EH (cell line): ENCODE measurements at places on chromosomes 16 and 17.

DNA sequence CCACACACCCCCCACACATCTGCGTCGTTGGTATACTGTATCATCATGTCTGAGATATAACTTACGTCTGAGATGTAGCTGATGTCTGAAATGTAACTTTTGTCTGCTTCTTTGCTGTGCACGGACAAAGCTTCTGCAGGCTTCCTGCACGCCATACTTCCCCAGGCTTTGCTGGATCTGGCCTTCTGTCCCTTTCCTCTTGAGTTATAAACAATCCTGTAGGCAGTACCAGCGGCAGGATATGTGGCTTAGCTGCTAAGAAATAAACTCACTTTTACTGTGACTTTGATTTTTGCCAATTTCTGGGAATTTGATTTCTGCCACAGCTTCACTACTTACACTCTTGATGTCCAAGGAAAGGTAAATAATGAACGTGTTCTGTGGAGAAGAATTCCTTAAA is 184.4 kb downstream of the RPTOR start:
- DNase-seq: no peak

DNA sequence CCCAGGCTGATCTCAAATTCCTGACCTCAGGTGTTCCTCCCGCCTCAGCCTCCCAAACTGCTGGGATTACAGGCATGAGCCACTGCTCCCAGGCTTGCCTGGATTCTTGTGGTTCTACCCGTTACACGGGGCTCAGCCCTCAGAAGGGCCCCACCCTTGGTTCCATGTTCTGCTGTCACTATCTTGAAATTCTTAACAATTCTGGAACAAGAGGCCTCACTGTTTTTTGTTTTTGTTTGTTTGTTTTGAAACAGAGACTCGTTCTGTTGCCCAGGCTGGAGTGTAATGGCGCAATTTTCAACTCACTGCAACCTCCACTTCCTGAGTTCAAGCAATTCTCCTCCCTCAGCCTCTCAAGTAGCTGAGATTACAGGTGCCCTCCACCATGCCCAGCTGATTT is 96.6 kb downstream of the CACNG3 start:
- no peak for DNase-seq

DNA sequence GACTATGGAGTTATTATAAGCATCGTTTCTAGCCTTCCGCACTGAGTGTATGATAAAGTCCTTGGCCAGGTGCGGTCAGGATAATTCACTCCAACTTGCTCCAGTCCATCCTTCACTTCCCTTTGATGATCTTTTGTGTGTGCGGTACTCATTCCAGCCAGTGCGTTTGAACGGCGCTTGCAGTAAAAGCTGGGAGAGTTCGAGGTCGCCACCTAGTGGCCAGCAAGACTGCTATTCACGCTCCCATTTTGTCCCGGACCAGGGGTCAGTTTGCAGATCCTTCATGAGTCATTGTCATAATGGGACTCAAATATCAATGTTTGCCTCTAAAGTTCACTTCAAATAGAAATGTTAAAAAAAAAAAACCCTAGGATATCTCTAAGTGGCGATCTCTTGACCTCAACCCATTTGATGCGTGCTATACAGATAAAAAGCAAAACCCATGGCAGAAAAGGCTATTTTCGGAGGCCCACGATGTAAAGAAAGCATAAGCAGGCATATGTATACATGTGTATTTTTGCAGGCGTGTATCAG is 417.1 kb downstream of the TMEM114 start:
- DNase-seq: peak; percentile 16

DNA sequence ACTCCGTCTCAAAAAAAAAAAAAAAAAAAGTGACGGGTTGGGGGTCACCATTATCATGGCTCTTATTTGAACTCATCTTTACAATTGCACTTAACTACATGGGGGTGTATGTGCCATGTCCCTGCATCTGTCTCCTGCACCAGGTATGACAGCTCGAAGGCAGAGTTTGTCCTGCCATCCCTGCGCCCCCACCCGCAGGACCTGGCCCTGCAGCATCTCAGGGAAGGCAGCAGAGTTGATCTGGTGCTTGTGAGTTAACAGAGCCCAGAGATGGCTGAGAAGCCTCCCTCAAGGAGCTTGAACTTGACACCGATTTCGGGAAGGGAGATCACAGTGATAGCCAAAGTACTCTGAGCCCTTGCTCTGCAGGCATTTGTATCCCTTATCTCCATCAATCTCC is 44.8 kb downstream of the C16orf82 start:
- DNase-seq: no peak

DNA sequence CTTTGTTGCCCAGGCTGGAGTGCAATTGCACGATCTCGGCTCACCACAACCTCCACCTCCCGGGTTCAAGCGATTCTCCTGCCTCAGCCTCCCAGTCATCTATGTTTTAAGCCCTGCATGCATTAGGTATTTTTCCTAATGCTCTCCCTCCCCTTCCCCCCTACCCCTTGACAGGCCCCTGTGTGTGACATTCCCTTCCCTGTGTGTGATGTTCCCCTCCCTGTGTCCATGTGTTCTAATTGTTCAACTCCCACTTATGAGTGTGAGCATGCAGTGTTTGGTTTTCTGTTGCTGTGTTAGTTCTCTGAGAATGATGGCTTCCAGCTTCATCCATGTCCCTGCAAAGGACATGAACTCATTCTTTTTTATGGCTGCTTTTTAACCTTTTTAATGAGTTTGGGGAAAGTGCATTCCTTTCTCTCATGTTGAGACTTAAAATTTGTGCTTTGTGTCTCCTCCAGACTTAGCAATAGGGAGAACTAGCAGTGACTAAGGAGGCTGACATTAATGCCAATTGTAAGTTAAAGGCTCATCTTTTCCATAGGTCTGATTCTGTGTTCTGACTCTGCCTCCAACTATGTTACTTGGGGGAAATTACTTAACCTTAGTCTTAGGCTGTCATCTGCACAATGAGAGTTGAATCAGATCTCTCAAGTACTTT is 17.7 kb upstream of the PHAF1 start:
- peak; percentile 97 for DNase-seq

DNA sequence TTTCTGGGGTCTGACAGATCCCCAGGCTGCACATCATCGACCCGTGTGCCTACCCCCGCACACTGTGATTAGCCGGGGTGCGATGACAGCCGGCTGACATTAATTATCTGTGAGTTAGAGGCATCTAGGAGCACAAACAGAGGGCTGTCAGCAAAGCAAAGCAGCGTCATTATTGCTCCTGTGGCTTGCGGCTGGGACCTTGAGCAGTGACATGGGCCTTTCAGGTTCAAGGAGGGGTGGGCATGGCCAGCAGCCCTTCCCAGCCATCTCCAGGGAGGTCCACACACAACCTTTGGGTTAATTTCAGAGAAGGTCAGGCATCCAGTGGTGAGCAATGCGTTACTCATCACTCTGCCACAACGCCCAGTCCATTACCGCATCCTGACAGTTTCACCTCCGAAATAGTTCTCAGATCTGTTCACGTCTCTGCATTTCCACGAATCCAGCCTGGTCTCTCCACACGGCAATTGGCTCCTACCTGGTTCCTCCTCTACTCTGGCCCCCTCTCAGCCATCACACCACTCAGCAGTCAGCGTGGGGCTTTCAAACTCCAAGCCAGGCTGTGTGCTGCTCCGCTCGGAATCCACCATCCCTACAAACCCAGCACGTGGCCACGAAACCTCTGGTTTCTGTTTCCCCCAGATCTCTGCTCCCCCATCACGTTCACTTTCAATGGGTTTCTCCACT is 249.7 kb upstream of the C16orf82 start:
- peak; percentile 6 for DNase-seq

DNA sequence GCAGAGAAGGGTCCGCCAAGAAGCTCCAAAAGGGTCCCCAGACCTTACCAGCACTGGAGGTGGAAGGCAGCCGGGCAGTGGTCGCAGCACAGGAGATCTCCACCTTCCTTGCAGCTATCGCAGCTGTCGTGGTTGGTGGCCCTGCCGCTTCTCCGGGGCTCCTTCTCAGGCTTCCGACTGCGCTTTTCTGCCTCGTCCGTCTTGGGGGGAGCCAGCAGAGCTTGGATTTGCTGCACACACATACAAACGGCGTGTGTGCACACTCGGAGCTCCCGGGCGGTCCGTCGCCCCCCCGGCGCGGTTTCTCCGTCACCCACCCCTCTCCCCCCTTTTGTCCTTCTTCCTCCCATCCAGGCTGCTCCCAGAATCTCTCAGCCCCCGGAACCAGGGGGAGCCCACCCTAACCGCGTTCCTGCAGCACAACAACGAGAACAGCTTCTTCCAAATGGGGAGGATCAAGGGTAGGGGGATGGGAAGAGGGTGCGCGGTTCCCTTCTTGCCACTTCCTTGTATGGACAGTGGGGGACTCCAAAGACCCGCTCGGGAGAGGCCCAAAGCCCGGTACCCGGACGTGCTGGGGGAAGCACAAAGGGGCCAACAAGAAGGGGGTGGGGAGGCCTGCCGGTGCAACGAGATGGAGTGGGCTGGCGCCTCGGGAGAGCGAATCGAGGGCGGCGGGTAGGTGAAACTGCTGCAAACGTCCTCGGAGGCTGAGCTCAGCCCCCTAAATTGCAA is 1.1 kb downstream of the PHF12 start:
- peak; percentile 67 for DNase-seq

GRCh38 chr17:77790143-77790829 is 168.2 kb upstream of the TNRC6C start:
- no peak for DNase-seq

- no peak for DNase-seq
Observed at GRCh38 chr17:44049294-44050060, 17.0 kb downstream of the LSM12 start.

DNA sequence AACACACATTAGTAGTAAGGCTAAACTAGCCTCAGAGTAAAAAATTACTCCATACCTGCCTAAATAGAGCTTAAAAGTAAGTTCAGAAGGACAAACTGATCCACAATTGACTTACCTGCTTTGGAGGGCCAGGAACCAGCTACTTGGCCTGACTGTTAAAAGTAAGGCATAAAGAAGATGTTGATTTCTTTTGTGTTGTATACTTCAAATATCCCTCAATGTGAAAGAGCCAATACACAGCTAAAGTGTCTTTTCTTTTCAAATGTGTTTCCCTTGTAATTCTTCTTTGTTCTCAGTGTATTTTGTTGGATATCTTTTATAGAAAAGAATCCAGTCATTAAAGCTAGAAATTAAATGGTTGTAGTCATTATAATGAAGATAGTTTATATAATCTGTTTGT is 171.1 kb downstream of the TANC2 start:
- no peak for DNase-seq

GRCh38 chr16:75260851-75261589 is 9.6 kb upstream of the BCAR1 start:
- DNase-seq: no peak

DNA sequence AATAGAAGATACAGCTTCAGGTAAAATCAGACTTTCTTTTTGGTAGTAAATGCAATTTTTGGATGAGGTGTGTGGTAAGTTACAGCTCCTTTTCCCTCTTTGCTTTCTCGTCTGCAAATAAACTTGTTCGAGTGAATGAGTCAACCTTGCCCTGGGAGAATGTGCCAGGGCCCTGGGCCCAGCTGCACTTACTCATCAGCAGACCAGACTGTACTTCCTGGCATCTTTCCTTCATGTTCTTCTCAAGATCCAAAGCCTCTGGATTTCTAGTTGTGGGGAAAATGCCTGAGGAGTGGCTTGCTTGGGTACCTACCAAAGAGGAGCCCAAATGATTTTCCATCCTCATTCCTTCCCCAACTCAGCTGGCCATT is 5.4 kb upstream of the G6PC1 start:
- peak; percentile 86 for DNase-seq

DNA sequence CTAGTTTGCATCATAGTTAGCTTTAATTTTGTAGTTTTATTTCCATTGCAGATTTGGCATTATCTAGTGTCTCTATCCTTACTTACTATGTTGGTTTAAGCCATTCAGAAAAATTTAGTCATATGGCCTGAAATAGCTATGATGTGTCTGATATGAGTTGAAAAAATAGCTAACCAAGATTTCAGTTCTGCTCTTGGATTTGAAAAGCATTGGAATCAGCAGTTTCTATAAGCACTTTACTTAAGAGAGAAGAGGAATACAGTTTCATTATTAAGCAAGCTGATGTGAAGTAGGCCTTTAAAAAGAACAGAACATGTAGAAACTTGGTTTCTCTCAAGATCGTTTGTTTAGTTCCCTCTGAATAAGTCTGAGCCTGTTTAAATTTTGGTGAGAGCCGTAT is 25.9 kb downstream of the LPCAT2 start:
- DNase-seq: no peak

- peak; percentile 30 for DNase-seq
Observed at GRCh38 chr16:86571530-86571915, 4.9 kb downstream of the FOXC2 start.

GRCh38 chr16:69501956-69502745 is 63.6 kb upstream of the NFAT5 start:
- no peak for DNase-seq

GRCh38 chr17:31564291-31564690 is 172.8 kb downstream of the RAB11FIP4 start:
- no peak for DNase-seq

GRCh38 chr17:3647769-3648555 is 11.4 kb downstream of the CTNS start:
- peak; percentile 70 for DNase-seq

- no peak for DNase-seq
Observed at GRCh38 chr17:81388612-81389367, 6.5 kb upstream of the BAHCC1 start.

DNA sequence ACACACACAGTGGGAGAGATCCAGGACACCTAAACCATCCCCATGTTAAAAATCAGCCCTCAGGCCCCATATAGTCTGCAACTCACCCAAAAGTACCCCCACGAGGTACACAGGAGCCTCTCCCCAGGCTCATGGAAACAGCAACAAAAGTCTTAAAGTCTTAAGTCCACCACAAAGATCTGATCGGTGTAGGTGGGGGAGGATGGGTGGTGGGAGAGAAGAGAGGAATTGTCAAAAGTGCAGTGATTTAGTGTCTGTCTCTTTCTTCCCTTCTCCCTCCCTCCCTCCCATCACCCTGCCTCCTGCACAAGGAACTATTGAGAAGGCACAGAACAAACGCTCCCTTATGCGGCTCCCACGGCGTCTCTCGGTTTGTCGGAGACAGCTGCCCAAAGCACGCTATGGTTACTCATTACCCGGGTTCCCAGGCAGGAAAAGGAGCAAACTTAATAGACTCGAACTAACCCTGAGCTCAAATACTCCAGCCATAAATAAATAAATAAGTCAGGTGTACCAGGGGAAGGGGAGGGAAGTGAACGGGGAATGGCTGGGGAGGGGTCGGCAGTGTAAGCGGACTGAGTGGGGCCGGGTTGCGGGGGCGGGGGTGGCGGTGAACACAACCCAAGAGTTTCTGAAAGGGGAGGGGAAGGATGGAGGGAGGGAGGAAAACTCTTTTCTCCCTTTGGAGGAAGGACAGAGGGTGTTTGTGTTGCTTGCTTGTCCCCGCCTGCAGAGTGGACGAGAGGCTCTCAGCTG is 477.4 kb downstream of the SLC39A11 start:
- peak; percentile 76 for DNase-seq
